ENCODE measurements at places on chromosomes 16 and 17.

DNA sequence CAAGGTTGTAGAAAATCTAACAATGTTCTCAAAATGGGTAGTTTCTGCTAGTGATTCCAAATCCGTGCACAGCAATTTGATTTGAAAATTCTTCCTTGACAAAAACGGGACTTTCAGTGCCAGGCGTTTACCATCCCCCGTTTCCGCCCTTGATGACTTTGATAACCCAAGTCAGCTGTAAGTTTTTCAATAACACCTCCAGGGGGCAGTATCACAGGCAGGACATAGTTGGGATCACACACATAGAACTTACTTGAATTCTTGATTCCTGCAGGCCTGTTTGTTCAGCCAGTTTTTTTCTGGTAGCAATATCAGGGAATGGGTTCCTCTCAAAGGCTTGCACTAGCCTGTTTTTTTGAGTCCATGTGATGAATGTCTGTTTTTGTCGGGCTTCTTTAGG lies 5.6 kb downstream of the DUXB start:
- no peak for DNase-seq

GRCh38 chr16:11572301-11572995 lies 14.3 kb downstream of the LITAF start:
- no peak for DNase-seq

- DNase-seq = no peak
Observed at GRCh38 chr16:24482681-24483202, 56.6 kb upstream of the RBBP6 start.

GRCh38 chr17:16345565-16345964 lies 7.7 kb downstream of the CENPV start:
- DNase-seq = no peak

DNA sequence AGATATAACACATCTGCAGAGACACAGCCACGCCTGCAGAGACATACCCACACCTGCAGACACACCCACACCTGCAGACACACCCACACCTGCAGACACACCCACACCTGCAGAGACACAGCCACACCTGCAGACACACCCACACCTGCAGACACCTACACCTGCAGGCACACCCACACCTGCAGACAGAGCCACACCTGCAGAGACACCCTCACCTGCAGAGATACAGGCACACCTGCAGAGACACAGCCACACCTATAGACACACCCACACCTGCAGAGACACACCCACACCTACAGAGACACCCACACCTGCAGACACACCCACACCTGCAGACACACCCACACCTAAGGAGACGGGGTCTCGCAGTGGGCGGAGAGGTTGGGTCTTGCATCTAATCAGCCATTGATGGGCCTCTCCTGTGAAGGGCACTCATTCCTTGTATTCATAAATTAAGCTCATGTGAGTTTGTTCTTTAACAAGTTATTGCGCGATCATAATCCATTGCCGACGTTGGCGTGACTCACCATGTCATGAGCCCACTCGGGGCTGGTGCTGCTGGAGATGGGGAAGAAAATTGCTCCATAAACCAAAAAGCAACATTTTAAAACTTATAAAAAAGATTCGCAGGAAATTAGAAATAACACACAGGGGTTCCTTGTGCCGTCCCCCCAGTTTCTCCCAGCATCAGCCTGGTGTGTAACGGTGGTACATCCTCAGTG lies 28.9 kb upstream of the CDH15 start:
- no peak for DNase-seq

GRCh38 chr16:68704232-68704867 lies 32.7 kb upstream of the CDH1 start:
- peak; percentile 70 for DNase-seq

- DNase-seq = peak; percentile 6
Observed at GRCh38 chr16:89256651-89257254, 39.2 kb downstream of the ZNF778 start.

DNA sequence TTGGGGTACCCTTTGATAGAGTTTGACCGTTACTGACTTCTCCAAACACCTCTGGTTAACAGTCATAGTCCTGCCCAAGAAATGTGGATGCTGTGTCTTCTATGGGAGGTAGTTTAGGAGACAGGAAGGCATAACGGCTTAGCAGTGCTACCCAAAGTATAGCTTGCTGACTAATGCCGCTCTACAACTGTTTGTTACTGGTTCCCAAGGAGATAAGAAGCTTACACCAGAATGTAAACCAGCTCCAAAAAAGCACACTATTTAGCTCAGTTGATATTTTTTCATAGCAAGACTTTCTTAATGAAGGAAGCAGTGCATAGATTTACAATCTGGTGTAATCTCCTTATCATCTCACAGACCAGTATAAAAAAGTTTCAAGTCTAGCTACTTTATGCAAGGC lies 95.7 kb downstream of the HS3ST3B1 start:
- no peak for DNase-seq

GRCh38 chr16:27447301-27447700 lies 45.3 kb downstream of the IL21R start:
- DNase-seq = no peak

- no peak for DNase-seq
Observed at GRCh38 chr17:68418876-68419275, 38.4 kb downstream of the WIPI1 start.

DNA sequence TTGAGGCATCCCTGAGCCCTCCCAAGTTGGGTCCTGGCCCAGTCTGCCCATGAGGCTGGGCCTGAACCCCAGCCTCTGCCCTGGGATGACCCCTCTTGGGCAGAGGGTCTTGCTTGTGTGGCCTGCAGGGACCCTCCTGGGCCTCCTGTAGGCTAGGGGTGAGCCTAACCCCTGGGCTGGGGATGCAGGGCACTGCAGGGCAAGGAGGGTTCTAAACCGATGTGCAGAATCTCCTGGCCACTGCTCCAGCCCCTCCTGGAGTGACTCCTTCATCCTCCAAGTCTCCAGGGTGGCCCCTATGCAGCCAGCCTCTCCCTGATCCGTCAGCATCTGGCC lies 37.5 kb downstream of the LGALS9 start:
- DNase-seq = no peak

DNA sequence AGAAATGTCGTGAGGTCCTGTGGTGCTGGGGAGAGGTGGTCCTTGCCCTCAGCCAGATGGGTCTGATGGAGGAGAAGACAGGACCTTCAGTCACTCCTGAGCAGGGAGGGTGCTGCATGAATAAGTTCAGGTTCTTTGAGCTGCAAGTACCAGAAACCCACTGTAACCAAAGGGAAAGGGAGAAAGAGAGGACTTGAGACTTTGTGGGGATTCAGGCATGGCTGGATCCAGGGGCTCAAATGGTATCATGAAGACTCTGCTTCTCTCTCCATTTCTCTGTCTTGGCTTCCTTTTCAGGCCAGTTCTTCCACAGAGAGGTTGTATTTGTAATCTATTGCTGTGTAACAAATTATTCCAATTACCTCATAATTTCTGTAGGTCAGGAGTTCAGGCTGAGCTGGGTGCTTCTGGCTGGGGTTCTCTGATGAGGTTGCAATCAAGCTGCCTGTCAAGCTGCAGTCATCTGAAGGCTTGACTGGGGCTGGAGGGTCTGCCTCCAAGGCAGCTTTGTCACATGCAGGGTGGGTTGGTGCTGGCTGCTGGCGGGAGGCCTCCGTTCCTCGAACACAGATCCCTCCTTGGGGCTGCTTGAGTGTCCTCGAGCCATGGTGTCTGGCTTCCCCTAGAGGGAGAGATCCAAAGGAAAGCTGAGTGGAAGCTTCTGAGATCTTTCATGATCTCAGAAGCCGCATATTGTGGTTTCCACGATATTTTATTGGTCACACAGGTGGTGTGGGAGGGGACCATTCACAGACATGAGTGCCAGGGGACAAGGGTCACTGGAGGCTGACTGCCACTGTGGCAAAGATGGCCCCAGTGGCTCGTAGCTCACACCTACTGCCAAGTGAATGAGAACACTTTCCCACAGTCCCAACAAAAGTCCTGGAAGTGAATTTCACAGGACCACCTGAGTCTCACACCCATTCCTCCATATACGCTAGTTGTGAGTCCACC lies 5.9 kb upstream of the ADCY7 start:
- DNase-seq = no peak

- no peak for DNase-seq
Observed at GRCh38 chr16:57759131-57759530, 23.6 kb downstream of the KATNB1 start.

DNA sequence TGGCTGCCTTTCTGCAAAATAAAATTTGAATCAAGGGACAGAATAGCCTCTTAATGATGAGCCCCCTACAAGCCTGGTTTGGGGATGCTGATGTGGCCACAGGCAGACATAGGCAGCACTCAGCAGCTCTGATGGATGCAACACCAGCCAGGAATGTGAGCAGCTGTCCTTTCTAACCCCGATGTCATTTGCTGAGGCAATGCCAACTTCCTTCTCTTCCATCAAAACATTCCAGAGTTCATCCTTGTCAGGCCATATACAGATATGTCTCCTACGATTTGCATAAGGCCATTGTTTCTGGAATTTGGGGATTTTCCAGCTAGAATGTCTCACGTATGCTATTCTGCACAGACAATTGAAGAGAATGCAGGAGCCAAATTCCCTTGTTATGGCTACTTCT lies 52.1 kb upstream of the MYOCD start:
- no peak for DNase-seq

GRCh38 chr17:64447526-64447925 lies 1.4 kb upstream of the MILR1 start:
- no peak for DNase-seq

DNA sequence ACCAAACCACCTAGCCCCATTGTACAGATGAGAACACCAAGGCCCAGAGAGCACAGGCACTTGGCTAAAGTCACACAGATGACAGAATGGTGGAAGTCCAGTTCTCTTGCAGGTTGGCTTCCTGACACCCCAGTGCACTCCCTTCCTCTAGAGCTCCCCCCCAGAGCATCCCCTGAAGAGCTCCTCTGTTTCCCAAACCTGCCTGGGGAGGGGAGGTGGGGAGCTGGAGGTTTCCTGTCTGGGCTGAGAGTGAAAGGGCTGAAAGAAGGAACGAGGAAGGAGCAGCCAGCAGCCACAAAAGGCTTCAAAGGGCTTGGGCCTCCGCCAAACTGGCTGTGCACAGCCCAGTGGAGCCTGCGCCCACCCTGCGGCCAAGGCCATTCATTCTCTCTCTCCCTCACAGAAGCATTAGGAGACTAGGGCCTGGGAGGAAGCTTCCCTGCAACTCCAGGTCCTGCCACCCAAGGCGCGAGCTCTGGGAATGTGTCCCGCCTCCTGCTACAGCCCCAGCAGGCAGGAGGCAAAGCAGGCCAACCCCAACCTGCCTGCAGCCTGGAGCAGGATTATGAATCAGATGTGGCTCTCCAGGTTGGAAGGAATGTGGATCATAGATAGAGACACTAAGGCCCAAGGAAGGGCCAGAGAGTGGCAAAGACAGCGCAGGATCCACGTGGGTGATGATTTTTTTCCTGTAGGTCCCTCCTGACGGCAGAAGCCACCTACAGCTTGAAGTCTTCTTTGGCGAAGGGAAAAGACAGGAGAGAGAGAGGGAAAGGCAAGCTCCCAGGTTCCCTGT lies 913 bp downstream of the SLC13A5 start:
- no peak for DNase-seq

- no peak for DNase-seq
Observed at GRCh38 chr16:17930280-17930679, 406.3 kb downstream of the NPIPA8 start.

DNA sequence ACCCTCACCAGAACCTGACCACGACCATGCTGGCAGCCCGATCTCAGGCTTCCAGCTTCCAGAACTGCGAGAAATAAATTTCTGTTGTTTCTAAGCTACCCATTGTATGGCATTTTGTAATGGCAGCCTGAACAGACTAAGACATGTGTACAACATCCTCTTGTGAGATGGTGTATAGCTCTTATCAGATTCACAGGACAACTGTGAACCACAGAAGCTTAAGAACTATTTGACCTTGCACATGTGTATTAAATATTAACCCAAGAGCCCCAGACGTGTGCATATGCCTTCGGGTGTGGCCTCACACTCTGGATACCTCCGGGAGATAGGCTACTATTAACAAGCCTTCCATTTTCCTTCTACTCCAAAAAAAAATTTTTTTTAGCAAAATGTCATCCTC lies 248.9 kb downstream of the SLC39A11 start:
- no peak for DNase-seq

GRCh38 chr16:68506331-68507053 lies 32.6 kb upstream of the ZFP90 start:
- DNase-seq = no peak

DNA sequence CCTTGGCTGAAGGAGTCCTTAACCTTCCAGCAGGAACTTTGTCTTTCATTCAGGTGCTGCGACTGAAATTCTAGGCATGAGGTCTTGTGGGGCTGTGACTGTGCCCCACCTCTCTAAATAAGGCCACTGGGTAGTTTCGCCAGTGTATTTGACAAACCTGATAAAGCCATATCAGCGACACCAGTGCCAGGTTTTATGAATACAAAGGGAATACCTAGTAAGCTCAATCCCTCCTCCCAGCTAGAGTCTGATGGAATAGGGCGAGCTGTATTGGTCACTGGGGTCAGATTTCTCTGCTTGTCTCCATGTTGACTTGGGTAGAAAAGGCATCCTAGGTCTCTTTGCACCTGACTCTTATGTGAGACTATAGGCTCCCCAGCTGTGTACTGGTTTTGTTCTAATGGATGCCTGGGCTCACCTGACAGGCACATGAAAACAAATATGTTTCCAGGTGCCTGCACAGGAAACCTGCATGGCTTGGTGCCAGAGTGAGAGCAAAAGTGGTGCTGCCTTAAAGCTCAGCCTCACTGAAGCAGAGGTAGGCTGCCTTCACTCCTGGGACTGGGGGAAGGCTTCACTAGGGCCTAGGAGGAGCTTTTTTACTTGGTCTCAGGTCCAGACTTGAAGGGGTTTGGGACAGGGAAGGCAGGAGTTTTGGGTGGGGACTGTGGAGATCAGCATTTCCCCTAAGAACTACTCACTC lies 8.3 kb downstream of the SLC7A6 start:
- peak; percentile 86 for DNase-seq

DNA sequence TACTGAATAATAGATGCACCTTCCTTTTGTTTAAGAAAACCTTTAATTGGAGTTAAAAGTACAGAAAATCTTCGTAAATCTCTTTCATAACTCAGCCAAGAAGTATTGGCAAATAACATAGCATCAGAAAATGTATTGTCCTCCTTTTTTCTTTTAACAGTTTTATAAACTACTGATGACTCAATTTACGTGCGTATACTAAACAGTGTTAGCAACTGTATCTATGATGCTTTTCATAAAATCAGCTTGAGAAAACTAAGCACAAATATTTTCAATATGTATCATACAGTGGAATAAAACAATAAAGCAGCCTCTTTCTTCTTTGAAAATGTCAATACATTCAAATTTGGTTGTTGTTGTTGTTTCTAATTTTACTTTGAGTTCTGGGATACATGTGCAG lies 88.6 kb downstream of the STXBP4 start:
- DNase-seq = no peak

- DNase-seq = no peak
Observed at GRCh38 chr16:23668873-23669272, 9.8 kb upstream of the PLK1 start.

- DNase-seq = no peak
Observed at GRCh38 chr17:81064678-81065475, 29.9 kb downstream of the BAIAP2 start.

Measured in NCI-H2171 (cell line).